Chondrocyte (in vitro differentiated cells): ENCODE measurements at places on chromosomes 4 and X. TPM values are rescaled to one million over a fixed set of nuclear protein-coding genes. Genes with fewer than 3 reads are reported as not detected.

DNA sequence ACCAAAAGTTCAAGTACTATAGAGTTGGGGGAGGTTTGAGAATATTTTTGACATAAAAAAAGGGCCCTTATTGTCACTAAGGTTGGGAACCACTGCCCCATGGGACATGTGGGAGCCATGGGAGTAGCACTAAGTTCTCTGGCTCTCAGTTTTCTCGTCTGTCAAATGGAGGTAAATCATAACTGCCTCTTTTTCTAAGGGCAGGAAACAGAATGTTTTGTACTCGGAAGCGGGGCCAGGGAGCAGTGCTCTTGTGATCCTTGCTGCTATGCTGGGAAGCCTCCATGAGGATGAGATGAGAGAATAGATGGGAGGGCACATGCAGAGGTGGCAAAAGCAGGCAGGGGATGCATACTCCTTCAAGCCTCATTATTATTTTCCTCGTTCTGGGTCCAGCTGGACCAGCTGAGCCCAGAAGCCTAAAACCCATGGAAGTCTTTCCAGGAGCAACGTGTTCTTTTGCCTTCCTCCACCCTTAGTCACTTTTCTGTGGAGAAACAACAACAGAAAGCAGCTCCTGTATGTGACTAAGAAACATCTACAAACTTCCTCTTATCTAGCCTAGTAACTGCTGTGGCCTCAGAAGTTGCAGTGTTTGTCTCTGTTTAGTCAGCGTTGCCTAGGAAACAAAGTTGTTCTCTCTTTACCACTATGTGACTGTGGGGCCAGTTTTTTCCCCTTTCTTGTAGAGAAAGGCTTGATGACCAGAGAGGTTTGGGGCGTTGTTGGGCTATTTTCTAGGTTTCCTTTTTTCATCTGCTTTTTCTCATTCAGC lies 64.8 kb downstream of the TSC22D3 start:
- H3K36me3 ChIP-seq: peaks cover 20% of the 10 kb centered on the region
- no peak for DNase-seq
- no peaks in the 10 kb centered on the region for H3K27me3 ChIP-seq
- no peak overlapping the region for H3K4me3 ChIP-seq

DNA sequence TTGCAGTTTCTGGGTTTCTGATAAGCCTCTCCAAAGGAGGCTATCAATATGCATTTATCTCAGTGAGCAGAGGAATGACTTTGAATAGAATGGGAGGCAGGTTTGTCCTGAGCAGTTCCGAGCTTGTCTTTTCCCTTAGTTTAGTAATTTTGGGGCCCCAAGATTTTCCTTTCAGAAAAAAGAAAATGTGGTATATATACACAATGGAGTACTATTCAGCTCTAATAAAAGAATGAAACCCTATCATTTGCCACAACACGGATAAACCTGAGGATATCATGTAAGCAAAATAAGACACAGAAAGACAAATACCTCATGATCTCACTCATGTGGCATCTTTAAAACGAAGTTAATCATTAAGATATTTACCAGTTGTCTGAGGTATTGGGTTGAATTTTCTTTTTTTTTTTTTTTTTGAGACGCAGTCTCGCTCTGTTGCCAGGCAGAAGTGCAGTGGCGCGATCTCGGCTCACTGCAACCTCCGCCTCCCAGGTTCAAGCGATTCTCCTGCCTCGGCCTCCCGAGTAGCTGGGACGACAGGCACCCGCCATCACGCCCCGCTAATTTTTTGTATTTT lies 540 bp downstream of the ZNF721 start:
- peak overlapping the region; percentile 98 for H3K27ac ChIP-seq
- H3K27me3 ChIP-seq: no peaks in the 10 kb centered on the region
- H3K36me3 ChIP-seq: peaks cover 11% of the 10 kb centered on the region
- DNase-seq: no peak
- peak overlapping the region; percentile 95 for H3K4me3 ChIP-seq

DNA sequence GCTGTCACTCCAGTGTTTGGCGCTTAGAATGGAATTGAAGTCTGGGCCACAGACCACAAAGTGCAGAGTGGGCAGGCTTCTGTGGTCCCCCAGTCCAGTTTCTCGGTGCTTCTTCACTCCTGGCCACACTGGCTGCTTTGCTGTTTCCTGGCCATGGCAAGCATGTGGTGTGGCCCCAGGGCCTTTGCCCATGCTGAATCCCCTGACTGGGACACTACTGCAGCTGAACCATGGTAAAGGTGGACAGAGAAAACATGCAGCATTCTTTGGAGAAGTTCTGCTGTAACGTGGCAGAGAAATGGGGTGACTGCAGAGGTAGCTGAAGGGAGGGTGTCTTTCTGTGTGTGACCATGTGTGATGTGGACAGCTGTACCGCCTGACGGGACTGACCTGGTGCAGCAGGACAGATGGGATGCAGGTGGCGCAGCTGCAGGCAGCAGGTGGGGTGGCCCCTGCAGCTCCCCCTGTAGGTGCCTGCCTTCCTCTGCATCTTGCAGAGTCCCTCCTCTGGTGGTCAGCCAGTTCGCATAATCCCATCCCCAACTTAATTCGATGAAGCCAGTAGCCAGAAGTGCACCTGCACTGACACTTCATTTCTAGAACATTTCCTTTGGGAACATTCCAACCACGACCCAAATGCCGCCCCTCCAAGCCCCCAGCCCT lies 13.2 kb upstream of the S100P start:
- H3K27me3 ChIP-seq: no peaks in the 10 kb centered on the region
- DNase-seq: no peak
- H3K27ac ChIP-seq: no peak overlapping the region
- peaks cover 13% of the 10 kb centered on the region for H3K36me3 ChIP-seq
- H3K4me3 ChIP-seq: no peak overlapping the region

- H3K27me3 ChIP-seq: no peaks in the 10 kb centered on the region
- no peak for DNase-seq
- no peak overlapping the region for H3K4me3 ChIP-seq
- H3K36me3 ChIP-seq: no peaks in the 10 kb centered on the region
- H3K27ac ChIP-seq: peak overlapping the region; percentile 96
Observed at GRCh38 chrX:103151799-103152198, 58.9 kb upstream of the NXF3 start.

- H3K36me3 ChIP-seq: no peaks in the 10 kb centered on the region
- H3K4me3 ChIP-seq: no peak overlapping the region
- no peak for DNase-seq
Observed at GRCh38 chr4:70713453-70714078, 8.2 kb upstream of the RUFY3 start.

DNA sequence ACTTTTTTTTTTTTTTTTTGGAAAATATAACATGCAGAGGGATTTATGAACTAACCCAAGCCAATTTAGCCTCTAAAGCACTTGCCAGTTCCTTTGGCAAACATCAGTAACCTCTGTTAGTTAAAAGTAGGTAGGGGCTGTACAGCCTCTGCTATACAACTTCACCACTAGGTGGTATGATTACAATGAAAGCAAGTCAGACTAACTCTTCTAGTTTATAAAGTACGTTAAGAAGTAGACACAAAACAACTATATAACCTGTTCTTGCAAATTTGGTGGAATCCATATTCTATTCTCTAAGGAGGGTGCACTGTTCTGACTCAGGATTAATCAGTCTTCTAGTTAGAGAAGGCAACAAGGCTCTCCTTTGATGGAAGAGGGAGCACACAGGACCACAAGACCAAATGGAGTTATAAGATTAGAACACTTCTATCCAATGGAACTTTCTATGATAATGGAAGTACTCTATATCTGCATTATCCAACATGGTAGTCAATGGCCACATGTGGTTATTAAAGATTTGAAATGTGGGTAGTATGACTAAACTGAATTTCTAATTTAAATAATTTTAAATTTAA lies 12.8 kb downstream of the AIMP1 start:
- no peak for DNase-seq
- H3K27me3 ChIP-seq: no peaks in the 10 kb centered on the region

Gene S100P
- 0.95 to 1.1 TPM in 2 of 3 replicates, not detected in the other for total RNA-seq

Gene ADGRG2
- 0.15 to 0.24 TPM (median 0.21 TPM) in 3 replicates for total RNA-seq

Gene TMEM154
- 1.8 to 2.9 TPM (median 2.2 TPM) in 3 replicates for total RNA-seq
